ENCODE measurements at places on chromosomes 2 and 18.

DNA sequence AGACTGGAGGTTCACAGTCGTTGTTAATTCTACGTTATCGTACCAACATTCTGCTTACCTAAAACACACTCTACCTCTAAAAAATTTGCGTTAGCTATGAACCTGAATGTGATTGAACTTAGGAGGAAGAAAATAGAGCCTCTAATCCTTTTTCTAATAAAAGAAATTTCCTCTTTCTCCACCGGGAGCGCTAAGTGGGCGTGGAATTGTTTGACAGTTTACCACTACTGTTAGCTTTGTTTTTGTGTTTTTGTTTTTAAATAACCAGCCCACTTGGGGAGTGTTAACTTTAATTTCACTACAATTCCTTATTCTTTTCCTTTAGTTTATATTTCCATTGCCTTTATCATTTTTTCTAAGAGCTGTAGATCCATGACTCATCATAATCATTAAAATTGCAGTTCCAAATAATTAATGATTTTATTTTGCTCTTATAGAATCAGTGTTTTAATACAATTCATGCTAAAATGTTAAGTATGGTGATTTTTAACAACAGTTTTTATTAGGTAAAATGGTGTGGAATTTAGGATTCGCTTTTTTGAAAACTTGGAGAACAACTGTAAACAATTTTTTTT lies 55.0 kb upstream of the ITM2C start:
- peak overlapping the region; percentile 67 for H3K27ac ChIP-seq
- H3K4me3 ChIP-seq: no peak overlapping the region
- peaks cover 23% of the 10 kb centered on the region for H3K36me3 ChIP-seq
- H3K4me1 ChIP-seq: no peaks in the 10 kb centered on the region

- H3K27ac ChIP-seq: peak overlapping the region; percentile 100
- no peak for DNase-seq
- peaks cover 9% of the 10 kb centered on the region for H3K27me3 ChIP-seq
- H3K4me1 ChIP-seq: peaks cover 31% of the 10 kb centered on the region
Measured at GRCh38 chr2:159712929-159713420, 669 bp downstream of the MARCHF7 start.

GRCh38 chr2:10058251-10059015 lies 15.1 kb downstream of the KLF11 start:
- no peak overlapping the region for H3K4me3 ChIP-seq
- H3K36me3 ChIP-seq: no peaks in the 10 kb centered on the region

GRCh38 chr18:58148954-58149471 lies 105.0 kb downstream of the NEDD4L start:
- no peak for DNase-seq
- no peak overlapping the region for H3K27ac ChIP-seq
- peaks cover 11% of the 10 kb centered on the region for H3K4me1 ChIP-seq
- no peaks in the 10 kb centered on the region for H3K36me3 ChIP-seq

DNA sequence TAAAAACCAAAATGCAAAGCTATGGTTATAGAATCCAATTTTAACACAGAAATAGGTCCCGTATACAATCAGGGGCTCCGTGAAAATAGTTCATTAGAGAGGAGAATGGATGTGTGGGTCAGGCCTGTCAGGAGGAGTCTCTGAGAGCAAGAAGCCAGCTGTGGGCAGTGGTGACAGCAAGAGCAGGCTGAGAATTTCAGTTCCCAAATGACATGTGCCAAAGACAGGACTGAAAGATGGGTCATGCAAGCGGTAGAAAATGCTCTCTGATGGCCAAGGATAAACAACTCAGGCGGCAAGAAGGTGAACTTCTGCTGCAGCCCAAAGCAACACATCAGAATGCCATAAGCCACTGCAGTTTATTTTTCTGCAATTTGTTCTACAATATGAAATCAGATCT lies 100.4 kb downstream of the CCDC141 start:
- H3K4me3 ChIP-seq: no peak overlapping the region
- no peaks in the 10 kb centered on the region for H3K36me3 ChIP-seq
- H3K27me3 ChIP-seq: no peaks in the 10 kb centered on the region
- no peak overlapping the region for H3K27ac ChIP-seq

- no peaks in the 10 kb centered on the region for H3K27me3 ChIP-seq
- H3K4me3 ChIP-seq: no peak overlapping the region
- no peak overlapping the region for H3K27ac ChIP-seq
- no peaks in the 10 kb centered on the region for H3K4me1 ChIP-seq
- no peaks in the 10 kb centered on the region for H3K36me3 ChIP-seq
Measured at GRCh38 chr18:32358075-32358474, 112.6 kb downstream of the GAREM1 start.

DNA sequence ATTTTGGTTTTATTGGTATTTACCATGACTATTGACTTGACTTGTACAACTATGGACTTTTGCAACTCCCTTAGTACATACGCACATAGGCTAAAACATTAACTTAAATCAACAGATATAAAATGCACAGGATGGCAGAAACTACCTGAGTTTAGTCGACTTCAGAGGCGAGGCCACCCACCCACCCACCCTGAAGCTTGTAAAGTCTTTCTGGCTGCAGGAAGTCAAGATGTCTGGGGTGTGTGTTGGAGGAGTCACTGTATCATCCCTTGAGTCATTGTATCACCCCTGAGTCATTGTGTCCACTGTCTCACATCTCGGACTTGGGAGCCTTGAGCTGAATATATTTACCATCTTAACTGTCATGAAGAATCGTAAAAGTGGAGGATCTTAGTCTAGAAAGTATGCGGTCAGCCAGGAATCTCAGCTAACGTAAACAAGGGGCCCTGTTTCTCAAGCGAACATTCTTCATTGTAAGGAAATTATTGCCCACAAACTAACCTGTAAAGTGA lies 140.0 kb upstream of the ST6GAL2 start:
- H3K4me1 ChIP-seq: no peaks in the 10 kb centered on the region
- H3K27me3 ChIP-seq: peaks cover 3% of the 10 kb centered on the region
- no peak overlapping the region for H3K27ac ChIP-seq
- H3K36me3 ChIP-seq: no peaks in the 10 kb centered on the region
- no peak for DNase-seq

- H3K36me3 ChIP-seq: peaks cover 17% of the 10 kb centered on the region
- peaks cover 32% of the 10 kb centered on the region for H3K4me1 ChIP-seq
- H3K4me3 ChIP-seq: no peak overlapping the region
Measured at GRCh38 chr18:47800248-47800647, 130.2 kb downstream of the SMAD2 start.

DNA sequence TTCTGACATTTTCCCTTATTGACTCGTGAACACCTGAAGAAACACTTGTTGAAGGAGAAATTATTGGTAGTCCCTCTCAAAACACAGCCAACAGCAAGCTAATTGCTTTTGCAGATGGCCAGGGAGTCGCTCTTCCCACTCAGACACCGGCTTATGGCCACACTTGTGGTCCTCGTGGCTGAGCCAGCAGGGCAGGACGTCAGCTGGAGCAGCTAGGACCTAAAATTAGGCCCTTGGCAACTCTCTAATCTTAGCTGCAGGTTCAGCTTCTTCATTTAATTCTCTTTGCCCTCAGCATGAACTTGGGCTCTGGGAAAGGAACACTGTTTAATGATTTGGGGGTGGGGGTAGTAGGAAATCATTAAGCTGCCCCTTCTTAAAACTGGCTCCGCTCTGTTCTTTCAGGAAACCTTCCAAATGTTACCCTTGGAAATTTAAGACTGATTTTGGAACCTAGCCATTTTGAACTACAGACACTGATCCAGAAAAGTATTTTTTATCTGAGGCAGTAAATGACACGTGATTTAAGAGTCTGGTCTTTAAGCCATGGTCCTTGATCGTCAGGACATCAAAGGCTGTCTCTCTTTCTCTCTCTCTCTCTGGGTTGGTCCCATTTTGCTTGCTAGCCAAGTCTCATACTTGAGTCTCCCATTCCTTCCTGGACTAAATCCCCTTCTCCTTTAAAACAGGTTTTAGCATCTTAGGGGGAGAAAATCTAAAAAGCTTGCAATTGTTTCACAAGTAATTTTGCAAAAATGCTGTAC lies 77.5 kb downstream of the CDK15 start:
- no peak overlapping the region for H3K4me3 ChIP-seq
- H3K36me3 ChIP-seq: no peaks in the 10 kb centered on the region
- peaks cover 16% of the 10 kb centered on the region for H3K4me1 ChIP-seq
- H3K27ac ChIP-seq: no peak overlapping the region
- DNase-seq: no peak

DNA sequence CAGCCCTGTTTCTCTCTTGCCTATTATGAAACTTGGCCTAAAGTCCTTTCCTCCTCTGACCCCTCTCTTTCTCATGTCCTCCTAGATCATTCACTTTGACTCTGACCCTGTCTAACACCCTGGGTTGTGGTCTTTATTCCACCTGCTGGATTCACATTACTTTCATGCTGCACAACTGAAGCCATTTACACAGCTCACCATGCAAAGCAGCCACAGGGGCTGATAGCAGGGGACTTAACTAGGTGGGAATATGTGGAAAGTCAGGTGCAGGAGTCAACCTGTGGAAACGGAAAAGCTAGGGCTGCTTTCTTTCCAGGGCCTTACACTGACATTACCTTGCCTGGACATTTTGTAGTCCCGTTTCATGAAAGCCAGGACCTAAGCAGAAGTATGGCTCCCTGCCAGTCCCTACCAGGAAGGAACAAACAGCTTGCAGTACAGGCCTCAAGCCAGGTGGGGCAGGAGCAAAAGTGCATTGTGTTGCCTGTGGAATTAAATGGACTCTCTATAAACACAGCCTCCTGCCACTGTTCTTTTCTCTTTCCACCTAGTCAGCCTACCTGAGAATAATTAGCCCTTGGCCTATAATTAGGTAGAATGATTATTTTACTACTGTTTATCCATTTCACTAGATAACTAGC lies 11.8 kb downstream of the MAPRE3 start:
- H3K4me1 ChIP-seq: no peaks in the 10 kb centered on the region
- H3K27ac ChIP-seq: no peak overlapping the region
- H3K27me3 ChIP-seq: peaks cover 9% of the 10 kb centered on the region

DNA sequence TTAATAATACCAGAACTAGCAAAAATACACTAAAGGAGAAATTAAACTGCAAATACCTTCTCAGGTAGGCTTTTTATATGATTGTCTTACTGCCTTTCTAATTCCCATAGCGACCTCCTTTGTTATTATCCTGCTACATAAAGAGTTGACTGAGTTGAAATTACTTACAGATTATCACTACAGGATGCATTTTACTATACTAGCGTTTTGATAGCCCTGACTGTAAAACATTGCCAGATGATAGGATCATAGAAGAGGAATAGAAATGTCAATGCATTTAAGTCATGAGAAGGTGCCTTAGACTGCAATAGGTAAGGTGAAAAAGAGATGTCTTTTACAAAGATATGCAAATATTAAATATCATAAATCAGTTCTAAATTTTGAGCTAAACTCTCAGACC lies 639.7 kb downstream of the NRXN1 start:
- no peaks in the 10 kb centered on the region for H3K36me3 ChIP-seq
- peaks cover 9% of the 10 kb centered on the region for H3K4me1 ChIP-seq
- no peak overlapping the region for H3K27ac ChIP-seq
- no peak for DNase-seq

DNA sequence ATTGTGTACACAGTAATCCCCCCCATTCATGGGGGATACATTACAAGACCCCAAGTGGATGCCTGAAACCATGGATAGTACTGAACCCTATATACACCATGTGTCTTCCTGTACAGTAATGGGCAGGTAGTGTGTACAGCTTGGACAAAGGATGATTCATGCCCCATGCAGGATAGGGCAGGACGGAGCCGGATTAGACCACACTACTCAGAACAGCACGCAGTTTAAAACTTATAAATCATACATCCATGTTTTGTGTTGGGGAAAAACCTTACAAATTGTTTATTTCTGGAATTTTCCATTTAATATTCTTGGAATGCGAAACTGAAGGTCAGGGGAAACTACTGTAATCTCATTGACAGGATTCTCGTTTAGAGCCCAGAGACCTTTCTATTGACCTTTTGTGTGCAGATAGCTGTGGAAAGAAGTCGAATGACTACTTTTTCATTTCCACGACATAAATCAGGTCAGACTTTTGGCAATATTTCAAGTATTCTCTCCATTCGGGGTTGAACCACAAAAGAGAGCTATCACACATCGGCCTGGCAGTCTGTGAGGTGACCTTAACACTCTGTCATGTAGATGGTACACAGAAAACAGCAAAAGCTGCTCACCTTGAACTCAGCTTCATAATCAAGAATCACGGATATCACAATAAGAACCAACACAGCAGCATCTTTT lies 9.9 kb upstream of the YPEL5 start:
- no peak for DNase-seq
- no peaks in the 10 kb centered on the region for H3K36me3 ChIP-seq
- H3K27me3 ChIP-seq: no peaks in the 10 kb centered on the region
- H3K4me3 ChIP-seq: no peak overlapping the region

GRCh38 chr2:172461591-172462372 lies 34.4 kb downstream of the ITGA6 start:
- H3K27ac ChIP-seq: no peak overlapping the region
- peaks cover 6% of the 10 kb centered on the region for H3K27me3 ChIP-seq
- H3K36me3 ChIP-seq: no peaks in the 10 kb centered on the region
- no peak overlapping the region for H3K4me3 ChIP-seq

DNA sequence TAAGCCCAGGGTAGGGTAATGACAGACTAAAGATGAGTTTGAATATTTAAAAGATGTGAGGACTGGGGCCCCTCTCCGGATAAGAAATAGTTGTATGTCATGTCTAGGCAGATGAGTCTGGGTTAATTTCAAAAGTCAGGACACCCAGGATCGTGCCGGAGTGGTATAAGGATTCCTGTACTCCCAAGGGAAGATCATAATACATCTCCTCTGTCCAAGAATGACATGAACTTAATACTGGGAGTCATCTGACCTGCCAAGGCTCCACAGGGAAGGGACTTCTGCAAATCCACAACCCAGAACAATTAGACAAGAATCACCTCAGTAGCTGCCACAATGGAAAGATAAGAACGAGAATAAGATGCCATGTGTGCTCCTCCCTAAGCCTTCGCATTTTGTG lies 17.1 kb downstream of the RPRM start:
- DNase-seq: no peak
- H3K36me3 ChIP-seq: no peaks in the 10 kb centered on the region
- no peaks in the 10 kb centered on the region for H3K27me3 ChIP-seq

GRCh38 chr2:105974812-105975211 lies 219.3 kb downstream of the UXS1 start:
- no peak for DNase-seq
- H3K4me1 ChIP-seq: no peaks in the 10 kb centered on the region
- no peak overlapping the region for H3K4me3 ChIP-seq
- H3K36me3 ChIP-seq: peaks cover 8% of the 10 kb centered on the region

- H3K36me3 ChIP-seq: no peaks in the 10 kb centered on the region
- no peak overlapping the region for H3K4me3 ChIP-seq
- DNase-seq: no peak
- peaks cover 5% of the 10 kb centered on the region for H3K27me3 ChIP-seq
- no peak overlapping the region for H3K27ac ChIP-seq
Measured at GRCh38 chr2:102789349-102790090, 27.7 kb downstream of the TMEM182 start.

Measured in endothelial cell (in vitro differentiated cells).